Right lobe of liver (tissue), 6 donors: ENCODE measurements at places on chromosomes 11 and 22.

DNA sequence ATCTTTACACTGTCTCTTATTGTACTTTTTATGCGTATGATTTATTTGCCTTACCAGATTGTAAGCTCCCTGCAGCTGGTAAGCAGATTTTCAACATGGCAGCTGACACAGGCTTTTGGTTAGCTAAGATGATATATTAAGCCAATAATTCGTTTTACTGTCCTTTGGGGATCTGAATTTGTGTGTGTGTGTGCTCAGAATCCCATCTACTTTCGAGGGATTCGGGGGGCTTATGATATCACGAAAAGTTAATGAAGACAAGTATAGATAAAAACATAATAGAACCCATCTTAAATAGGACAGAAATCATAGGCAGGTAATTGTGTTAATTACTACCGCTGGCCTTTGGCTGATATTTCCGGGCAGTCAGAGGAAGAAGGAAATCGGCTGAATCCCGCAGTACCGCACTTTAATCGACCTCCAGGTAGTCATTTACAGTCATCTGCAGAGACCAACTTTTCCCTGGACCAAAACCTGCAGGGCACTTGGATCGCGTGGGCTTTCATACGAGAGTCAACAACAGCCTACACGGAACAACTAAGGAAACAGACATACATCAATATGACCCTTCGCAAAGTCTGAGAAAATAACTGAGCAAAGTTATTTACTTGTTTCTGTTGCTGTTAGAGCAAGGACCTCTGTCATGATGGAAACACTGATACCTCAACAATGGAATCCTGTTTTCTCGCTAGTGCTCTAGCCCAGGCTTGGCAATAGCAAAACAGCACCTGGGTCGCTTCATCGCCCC lies 802 bp downstream of the KBTBD3 start:
- no peak for DNase-seq

- DNase-seq = no peak
Measured at GRCh38 chr11:86491027-86491426, 116.3 kb downstream of the CCDC81 start.

- peak; percentile 25 for DNase-seq
Measured at GRCh38 chr11:116073854-116074837, 569.9 kb upstream of the CADM1 start.

GRCh38 chr11:132093536-132094259 lies 723.3 kb downstream of the NTM start:
- no peak for DNase-seq

- no peak for DNase-seq
Measured at GRCh38 chr11:8204025-8204424, 35.2 kb upstream of the RIC3 start.

GRCh38 chr11:107202241-107202640 lies 184.0 kb upstream of the GUCY1A2 start:
- DNase-seq = no peak

- DNase-seq = no peak
Measured at GRCh38 chr11:65743681-65744025, 23.1 kb upstream of the RNASEH2C start.

DNA sequence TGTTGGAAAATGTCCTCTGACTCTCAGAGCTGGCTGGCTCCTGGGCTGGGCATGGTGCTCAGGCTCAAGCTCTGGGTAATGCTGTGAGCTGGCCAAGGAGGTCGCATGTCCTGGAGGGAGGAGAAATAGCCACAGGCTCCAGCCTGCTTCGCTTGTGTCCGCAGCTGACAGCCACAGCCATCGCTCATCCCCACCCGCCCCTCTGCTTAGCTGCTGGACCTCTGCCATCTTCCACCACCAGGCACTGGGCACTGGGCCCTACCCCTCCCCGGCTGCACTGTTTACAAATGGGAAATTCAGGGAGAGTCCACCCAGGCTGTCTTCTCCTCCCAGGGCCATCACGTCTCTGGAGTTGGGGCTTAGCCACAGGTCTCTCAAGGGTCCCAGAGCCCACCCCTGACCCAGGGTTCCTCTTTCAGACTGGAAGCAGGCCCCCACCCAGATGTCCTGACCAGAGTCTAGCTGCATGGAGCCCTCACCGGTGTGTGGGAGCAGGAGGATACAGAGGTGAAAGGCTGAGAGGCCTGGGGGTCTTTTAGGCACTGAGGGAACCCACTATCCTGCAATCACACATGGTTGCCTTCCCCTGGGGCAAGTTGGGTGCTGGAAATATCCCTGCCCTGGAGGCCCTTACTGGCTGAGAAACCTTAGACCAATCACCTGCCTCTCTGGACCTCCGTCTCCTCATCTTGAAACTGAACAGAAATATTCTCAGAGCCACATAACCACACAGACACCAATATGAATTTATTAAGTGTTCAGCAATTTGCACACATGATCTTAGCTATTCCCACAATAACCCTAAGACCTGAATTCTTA lies 62.7 kb downstream of the CD82 start:
- DNase-seq = peak; percentile 73

- DNase-seq = no peak
Measured at GRCh38 chr22:30855677-30856518, 112.7 kb downstream of the MORC2 start.

DNA sequence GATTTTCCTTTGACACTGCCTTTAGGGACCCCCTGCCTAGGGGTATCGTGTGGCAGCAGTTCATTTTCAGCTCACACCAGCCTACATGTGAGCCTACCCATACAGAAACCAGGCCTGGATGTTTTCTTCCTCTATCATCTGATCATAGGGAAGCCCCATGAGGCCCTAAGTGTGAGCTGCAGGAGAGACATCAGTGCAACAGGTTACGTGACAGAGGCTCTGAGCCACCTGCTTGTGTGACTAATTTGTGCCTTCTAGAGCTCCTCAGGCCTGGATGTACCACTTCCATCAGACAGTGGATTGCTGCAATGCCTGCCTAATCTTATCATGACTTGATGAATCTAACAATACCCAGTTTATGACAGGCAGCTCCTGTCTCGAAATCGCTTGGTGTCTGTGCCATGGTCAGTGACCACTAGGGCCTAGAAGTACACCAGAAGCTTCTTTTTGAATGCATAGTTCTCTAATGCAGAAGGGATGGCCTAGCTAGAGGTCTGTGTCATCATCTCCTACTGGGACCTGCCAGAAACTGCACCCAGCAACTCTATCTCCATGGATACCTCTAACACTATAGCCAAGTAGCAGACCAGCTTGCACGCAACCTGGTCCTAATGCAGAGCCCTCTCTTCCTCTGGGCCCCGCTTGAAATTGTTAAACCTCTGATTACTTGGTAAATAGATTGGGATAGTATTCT lies 109.7 kb upstream of the CLPB start:
- no peak for DNase-seq

- DNase-seq = no peak
Measured at GRCh38 chr22:49300241-49300640, 527.4 kb downstream of the BRD1 start.

- peak; percentile 90 for DNase-seq
Measured at GRCh38 chr22:32579529-32580220, 105.1 kb downstream of the FBXO7 start.

DNA sequence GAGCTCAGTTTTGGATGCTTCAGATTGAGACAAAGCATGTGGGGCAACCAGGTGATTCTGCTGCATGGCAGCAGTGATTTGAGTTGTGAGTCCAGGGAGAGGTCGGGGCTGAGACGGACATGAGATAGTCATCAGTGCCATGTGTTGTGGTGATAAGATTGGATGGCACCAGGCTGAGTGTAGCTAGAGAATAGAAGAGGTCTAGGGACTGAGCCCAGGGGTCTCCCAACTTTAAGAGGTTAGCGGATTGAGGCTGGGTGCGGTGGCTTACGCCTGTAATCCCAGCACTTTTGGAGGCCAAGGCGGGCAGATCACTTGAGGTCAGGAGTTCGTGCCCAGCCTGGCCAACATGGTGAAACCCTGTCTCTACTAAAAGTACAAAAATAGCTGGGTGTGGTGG lies 6.3 kb upstream of the CTSD start:
- DNase-seq = no peak

DNA sequence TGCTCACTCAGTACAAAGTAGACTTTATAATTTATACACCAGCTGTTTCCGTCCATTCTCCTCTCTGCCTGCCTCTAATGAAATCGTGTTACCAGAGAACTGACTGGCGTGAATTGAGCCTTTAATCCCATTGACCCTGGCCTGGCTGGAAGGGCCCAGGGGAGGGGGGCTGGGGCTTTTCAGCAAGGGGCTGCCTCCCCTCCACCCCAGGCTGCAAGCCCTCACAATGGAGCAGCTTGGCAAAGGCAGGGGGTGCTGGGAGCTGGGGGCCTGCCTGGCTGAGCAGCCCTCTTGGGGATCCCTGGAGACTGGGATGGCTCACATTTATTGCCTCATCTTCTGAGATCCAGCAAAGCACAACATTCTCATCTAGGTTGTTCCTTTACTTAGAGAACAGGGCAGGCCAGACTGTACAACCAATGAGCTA lies 25.8 kb upstream of the LMO1 start:
- DNase-seq = peak; percentile 24

DNA sequence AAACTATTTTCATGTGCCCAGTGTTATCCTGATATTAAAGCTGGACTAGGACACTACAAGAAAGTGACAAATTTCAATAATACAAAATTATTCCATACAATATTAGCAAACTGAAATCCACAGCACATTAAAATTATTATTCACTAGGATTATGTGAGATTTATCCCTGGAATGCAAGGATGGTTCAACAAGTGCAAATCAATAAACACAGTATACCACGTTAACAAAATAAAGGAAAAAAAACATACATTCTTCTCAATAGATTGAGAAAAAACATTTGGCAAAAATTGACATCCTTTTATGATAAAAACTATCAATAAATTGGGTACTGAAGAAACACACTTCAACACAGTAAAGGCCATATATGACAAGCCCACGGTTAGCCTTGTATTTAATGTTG lies 1758.2 kb upstream of the RAG2 start:
- DNase-seq = no peak

- no peak for DNase-seq
Measured at GRCh38 chr22:33658775-33659174, 261.5 kb downstream of the LARGE1 start.

DNA sequence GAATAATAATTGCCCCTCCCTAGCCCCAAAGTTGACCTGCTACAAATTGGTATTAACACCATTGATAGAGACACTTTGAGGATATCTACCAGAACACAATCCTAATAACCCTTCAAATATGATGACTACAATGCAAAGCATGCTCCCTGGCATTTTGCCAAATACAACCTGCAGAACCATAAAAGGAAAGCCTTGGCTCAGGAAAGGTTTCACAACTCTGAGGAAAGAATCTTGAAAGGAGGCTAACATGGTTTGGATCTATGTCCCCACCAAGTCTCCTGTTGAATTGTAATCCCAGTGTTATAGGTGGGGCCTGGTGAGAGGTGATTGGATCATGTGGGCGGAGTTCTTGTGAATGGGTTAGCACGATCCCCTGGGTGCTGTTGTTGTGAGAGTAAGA lies 140.4 kb upstream of the ARHGAP42 start:
- DNase-seq = no peak

DNA sequence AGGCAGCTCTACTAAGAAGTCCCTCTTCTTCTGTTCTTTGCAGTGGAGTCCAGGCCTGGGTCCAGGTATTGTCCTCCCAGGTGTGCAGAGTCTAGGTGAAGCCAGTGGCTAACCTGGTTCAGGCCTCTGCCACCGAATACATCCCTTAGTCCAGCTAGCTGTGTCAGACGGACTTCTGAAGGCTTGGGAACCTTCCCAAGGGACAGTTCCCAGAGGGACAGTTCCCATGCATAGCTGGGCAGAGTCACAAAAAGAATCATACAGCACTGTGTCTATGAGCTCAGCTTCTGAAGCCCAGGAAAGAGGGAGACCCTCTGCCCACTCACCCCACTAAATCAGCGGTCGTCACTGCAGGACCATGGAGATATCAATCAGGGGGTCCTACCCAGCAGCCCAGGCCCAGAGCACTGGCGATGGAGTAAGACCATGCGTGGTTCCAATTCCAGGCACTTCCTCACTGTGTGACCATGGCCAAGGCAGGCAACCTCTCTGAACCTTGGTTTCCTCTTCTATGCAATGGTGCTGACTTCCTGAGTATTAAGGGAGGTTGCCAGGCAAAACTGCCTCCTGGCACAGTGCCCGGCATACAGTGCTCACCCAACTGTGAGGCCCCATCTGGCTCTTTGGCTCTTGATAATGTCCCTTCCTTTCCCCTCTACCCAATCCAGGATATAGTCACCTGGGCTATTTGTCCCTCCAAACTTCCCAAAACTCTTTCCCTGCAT lies 3.4 kb downstream of the MS4A10 start:
- DNase-seq = no peak

DNA sequence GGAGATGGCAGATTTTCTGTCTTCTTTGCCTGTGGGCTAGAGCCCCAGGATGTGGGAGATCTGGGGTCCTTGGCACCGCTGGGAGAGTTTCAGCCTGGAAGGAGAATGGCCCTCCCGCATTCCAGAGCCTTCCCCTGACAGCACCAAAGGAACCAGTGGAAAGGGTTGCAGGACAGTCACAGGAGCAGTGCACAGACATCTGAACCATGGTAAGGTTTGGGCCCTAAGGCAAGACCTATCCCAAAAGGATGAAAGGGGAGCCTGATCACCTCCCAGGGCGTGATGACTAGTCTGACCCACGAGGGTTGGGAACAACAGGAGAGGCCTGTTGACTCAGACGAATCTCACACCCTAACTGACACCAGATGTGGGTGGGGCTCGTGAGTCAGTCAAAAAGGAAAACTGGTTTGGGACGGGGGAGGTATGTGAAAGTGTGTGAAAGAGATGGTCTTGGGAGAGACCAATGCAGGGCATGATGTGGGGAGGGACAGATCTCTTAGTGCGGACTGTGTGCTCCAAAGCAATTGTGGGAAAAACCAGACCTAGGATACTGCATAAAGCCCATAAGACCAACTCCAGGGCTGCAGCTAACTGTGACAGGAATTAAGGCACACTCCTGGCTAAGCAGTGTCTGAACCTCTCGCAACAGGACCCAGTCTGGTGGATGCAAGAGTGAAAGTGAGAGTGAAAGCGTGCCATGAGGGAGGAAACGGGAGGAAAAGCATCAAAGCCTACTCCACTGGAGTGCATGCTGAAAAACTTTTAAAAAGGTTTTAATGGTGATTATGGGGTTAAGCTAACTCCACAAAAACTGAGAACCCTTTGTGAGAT lies 39.1 kb upstream of the GLYAT start:
- DNase-seq = no peak

GRCh38 chr11:82559609-82560008 lies 174.1 kb downstream of the FAM181B start:
- no peak for DNase-seq
